ENCODE measurements at places on chromosomes 2 and 18.
A peak's percentile ranks its signal among the peaks of the same experiment; 100 is the strongest.

- DNase-seq: no peak
Observed at GRCh38 chr2:233912691-233913423, 4.3 kb upstream of the TRPM8 start.

GRCh38 chr2:55363636-55364035, 56.0 kb downstream of the CCDC88A start:
- no peak for DNase-seq

DNA sequence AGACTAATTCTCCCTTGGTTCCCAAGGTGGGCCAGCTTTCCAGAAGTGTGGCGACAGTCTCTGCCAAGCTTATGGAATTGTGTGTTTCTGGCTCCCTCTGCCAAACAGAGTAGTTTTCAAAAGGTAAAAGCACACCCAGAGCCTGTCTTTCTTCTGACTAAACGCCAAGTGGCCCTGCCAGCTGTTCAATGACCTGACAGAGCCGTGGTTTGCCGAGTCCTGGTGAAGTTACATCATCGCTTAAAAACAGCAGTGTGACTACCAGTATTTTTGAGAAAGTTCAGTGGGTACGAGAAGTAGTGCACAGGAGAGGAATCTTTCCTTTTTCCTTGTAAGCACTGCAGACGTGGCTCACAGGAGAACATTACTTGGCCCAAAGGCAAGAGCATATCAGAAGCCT, 1.9 kb downstream of the PER2 start:
- peak; percentile 37 for DNase-seq

DNA sequence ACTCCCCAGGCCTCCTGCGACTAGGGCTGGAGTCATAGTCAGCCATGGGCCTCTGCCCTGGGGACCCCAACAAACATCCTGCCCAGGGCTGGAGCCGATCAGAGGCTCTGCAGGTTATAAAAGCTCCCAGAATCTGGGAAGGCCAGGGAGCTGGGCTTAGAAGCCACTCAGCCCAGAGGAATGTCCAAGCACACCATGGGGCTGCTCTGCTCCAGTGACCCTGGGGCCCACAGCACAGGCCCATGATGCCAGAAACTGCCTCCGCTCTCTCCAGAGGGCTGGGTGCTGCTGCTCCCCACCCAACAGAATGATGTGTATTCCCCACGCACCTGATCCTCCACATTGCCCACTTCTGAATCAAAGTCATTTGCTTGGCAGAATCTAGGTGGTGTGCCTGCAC, 88.5 kb downstream of the ARMC9 start:
- DNase-seq: no peak

DNA sequence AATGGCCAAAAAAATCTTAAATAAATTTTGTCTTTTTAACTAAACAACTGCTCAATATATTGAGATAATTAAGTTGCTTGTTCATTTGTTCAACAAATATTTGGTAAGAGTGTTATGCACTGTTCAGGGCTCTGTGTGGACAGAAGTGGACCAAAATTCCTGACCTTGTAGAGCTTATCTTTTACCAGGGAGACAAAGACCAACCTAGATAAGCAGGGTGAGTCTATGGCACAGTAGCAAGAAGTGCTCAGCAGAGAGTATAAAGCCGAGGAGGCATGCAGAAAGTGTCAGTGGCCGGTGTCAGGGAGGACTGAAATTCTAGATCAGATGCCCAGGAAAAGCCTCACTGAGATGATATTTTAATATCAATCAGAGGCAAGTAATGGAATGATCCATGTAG, 2.6 kb downstream of the RAB27B start:
- no peak for DNase-seq

DNA sequence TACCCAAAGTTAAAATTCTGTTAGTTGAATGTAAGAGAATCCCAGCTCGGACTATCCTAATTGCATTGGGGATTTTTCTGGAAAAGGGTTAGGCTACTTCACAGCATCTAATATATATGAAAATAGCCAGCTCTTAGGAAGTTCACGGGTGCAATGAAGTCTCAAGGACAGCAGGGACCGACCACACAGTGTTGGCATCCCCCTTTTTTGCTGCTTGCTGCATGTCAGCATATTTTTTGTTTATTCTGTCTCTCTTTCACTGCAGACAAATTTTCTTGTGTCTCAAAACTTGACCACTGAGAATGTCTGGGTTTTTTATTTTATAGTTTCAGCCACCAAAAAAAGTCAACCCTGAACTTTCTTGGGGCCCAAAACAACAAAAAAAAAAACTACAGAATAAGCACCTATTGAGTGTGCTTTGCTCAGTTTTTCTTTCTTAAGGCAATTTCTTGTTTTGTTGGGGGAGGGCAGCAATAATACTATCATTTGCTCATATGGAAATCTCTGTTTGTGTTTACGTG, 535.6 kb downstream of the CNTNAP5 start:
- no peak for DNase-seq

DNA sequence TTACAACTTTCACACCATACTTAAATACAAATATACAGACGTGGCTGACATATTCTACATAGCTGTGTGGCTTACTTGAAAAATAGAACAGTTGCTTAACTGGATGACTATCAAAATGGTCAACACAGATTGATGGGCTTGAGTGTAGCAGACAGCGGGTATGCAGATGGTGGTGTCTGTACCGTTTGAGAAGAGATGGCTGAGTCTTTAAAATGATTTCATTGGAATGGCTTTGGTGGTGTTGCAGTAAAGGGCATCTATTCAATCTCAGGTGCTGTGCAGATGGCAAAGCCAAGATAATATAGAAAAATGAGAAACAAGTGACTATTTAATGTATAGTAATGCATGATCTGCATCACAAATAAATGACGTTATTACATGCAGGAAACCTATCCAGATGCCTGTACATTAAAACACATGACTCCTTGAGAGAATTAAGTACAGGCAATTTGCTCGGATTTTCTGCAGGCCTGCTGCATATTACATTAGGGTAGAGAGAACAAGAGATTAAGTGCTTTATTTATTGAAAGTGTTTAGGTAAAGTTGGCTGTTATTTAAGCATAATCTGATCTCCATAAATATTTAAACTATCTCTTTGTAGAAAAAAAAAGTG, 68.5 kb downstream of the AGPS start:
- DNase-seq: no peak

DNA sequence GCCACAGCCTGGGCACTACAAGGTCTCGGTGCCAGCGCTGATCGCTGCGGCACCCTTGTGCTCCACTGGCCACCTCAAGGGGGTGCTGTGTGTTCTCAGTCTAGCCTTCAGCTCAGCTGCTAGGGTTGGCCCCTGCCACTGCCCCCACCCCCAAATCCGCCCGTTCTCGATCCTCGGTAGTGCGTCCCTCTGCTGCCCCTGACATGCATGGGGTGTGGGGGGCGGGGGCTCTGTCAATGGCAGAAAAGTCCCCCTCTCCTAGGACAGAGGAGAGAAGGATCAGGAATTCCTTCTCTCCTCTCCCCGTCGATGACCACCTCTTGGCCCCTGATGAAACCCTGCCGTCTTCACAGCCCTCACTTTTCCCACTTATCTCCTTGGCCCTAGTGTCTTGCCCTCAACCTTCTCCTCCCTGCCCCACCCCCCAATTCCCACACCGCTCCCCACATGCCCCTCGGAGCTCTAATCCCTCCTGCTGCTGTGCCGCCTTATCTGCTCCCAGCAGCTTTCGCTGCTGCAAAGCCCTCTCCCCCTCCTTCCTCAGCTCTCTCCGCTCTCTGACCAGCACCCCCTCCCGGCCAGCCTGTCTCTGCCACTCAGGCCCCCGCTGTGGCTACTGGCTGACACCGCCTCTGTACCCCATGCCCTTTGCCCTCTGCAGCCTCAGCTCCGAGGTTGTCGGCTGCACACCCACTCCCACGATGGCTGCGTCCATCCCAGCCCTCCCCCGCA, 4.3 kb upstream of the ASIC4 start:
- DNase-seq: peak; percentile 40

- DNase-seq: peak; percentile 29
Observed at GRCh38 chr2:219713110-219713509, 85.7 kb downstream of the SLC4A3 start.

DNA sequence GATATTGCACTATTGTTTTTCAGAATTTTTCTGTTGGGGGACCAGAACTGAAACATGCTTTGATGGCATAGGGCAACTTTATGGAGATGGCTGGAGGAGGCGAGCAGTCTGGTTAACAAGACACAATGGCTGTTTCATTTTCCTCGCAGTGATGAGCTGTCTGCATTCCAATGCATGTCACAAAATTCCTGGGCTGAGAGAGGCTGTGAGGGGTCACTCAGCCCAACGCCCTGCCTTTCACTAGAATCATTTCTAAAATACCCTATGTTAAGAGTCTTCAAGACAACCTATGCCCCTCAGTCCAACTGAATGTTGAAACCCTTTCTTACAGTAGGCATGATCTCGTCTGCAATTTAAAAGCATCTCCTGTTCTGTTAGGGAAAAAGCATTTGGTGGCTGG, 1090.0 kb downstream of the BCL11A start:
- DNase-seq: no peak

GRCh38 chr2:111661286-111661940, 222.6 kb downstream of the ANAPC1 start:
- DNase-seq: no peak

GRCh38 chr2:69082430-69082997, 69.5 kb downstream of the ANTXR1 start:
- DNase-seq: peak; percentile 47

- DNase-seq: no peak
Observed at GRCh38 chr2:163733301-163733938, 2.4 kb downstream of the FIGN start.

DNA sequence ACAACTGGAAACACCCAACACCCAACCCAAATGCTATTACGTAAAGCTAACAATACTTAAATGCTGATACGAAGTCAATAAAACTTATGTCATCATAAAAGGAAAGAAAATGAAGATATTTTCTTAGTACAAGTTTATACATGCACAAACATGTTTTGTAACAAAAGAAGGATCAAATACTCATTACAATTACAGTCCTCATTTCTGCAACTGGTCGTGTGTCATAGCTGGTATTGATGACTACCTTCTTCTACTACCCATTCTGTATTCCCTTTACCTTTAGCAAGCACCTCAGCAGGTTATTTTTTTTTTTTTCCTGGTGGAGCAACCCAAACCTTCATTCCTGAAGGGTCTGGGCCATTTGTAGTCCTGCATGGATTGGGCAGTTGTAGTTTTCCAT, 1298.5 kb downstream of the SUCLG1 start:
- DNase-seq: no peak

GRCh38 chr18:57544936-57545660, 41.4 kb downstream of the FECH start:
- DNase-seq: no peak

DNA sequence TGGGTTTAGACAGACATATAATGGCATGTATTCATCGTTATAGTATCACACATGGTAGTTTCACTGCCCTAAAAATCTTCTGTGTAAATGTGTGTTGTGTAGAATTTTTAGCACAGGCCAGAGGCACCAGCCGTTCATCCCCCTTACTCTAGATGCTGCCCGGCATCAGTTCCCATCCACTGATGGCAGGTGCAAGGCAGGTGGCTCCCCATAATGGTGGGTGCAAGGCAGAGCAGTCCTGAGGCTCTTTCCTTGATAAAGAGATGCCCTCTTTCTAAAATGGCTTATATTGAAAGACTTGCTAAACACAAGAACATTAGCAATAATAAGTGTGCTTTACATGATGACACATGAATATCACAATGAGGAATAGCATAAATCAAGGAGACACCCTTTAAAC, 508.5 kb downstream of the EPHA4 start:
- no peak for DNase-seq

- DNase-seq: no peak
Observed at GRCh38 chr2:46798041-46798440, 117.6 kb downstream of the MCFD2 start.

DNA sequence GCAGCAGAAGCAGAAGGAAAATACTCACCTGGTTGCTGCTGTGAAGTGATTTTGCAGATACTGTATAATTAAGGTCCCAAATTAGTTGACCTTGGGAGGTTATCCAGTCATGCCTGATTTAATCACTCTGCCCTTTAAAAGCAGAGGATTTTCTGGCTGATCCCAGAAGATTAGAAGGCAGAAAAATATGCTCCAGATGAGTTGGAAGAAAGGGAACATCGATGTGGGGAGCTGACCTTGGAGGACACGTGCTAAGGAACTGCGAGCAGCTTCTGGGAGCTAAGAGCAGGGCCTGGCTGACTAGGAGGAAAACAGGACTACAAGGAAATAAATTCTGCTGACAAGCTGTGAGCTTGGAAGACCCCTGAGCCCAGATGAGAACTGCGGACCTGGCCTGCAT, 13.3 kb upstream of the DYM start:
- no peak for DNase-seq

GRCh38 chr18:36590621-36591580, 237.9 kb downstream of the TPGS2 start:
- no peak for DNase-seq

DNA sequence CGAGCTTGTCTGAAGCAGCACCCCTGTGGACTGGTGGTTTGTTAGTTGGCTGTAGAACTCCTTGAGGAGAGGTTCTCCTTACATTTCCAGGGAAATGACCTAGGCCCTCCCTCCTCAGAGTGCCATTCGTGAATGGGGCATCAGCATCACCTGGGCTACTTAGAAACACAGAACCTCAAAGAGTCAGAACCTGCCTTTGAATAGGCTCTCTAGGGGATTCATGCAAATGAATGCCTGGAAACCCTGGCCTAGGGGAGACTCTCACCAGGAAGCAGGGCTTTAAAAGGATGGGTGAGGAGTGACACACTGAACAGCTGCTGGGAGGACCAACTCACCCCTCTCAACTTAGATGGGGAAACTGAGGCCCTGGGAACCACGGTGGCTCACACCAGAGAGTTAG, 2.1 kb upstream of the MOCOS start:
- no peak for DNase-seq

DNA sequence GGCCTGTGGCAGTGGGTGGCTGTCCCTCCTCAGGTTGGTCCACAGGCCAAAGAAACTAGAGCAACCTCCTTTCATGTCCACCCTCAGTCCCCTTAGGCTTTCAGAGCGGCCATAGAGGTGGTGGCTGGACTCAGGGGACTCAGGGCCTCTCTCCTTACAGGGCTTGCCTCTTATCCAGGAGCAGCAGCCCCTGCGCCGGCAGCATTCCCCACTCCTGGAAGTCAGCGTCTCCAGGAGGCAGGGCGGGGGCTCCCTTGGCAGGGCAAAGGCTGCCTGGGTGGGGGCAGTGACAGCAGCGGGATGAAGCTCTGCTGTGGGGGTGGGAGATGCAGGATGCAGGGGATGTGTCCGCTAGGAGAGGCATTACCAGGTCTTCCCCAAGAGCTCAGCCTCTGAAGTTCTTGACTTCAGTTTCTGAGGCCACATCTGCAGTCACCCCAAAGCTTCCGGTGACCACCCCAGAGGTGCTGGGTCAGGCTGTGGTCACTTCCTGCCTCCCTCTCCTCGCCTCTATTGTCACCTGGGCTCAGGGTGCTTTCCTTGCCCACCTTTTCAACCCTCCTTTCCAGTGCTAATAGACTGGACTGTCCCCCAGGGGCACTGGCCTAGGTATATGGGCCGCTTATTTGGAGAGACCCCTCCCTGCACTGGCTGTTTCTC, 8.6 kb upstream of the GPR55 start:
- no peak for DNase-seq

DNA sequence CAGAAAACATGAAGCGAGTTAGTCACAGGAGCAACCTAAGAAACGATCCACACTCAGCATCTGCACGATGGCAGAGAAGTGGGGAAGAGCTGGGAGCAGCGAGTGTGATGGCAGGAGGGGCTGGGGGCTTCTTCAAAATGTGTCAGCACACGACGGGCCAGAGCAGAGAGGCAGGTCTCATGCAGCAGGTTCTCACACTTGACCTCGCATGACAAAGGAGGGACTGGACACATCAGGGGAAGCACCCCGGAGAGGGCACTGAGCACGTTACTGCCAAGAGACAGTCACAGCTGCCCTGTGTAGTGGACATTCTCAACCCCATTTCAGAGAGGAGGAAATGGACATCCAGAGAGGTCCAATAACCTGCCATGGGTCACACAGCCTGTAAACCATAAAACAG, 104.1 kb upstream of the CAPN13 start:
- DNase-seq: no peak

GRCh38 chr2:71777946-71778345, 324.6 kb downstream of the DYSF start:
- no peak for DNase-seq
